ENCODE measurements at places on chromosomes 11 and 22.

GRCh38 chr11:68436985-68437926 is 23.3 kb upstream of the PPP6R3 start:
- DNase-seq = no peak

DNA sequence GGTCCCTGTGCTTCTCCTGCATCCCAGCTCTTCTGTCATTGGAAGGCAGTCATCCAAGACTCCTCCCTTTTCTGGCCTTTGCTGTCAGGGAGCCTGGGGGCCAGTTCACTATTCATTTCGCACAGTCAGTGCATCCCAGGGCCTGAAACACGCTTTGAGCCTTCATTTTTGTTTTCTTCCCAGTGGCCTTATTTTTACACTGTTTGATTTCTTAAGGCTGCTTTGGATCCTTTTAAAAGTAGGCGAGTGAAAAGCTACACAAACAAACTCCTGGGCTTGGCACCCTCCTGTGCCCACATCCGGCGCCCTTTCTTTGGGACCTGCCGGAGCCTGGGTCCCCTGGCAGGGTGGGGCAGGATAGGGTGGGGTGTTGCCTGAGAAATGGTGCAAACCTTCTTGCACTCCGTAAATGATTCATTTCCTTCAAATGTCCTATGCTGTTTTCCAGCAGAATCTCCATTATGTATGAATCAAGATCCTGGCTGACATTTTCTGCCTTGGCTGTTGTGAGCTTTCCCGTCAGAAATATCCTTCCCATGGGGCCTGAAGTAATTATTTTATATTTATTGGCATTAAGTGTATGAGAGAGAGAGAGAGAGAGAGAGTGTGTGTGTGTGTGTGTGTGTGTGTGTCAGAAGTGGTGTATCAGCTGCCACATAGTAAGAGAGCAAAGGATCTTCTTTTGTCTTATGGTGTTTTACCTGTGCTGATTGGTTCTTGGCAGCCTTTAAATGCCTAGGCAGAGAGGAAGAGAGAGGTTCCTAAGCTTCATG is 45.6 kb downstream of the BCR start:
- DNase-seq = no peak

GRCh38 chr11:7435176-7435575 is 50.1 kb upstream of the OLFML1 start:
- no peak for DNase-seq

DNA sequence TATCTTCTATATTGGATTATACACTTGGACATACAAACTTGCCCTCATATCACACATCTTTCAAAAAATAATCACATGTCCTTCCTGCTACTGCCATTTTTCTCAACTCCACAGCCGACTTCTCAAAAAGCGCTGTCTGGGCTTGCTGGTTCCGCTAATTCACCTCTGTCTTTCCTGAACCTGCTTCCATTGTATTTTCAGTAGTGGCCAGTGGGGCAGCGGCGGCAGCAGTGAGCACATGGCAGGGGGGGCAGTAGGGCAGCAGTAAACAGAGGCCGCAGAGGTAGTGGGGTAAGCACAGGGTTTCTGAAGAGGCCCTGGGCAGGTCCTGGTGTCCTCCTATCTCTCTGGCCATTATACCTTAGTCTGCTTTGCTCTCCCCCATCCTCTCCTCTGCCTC is 126.3 kb downstream of the RRAS2 start:
- no peak for DNase-seq

DNA sequence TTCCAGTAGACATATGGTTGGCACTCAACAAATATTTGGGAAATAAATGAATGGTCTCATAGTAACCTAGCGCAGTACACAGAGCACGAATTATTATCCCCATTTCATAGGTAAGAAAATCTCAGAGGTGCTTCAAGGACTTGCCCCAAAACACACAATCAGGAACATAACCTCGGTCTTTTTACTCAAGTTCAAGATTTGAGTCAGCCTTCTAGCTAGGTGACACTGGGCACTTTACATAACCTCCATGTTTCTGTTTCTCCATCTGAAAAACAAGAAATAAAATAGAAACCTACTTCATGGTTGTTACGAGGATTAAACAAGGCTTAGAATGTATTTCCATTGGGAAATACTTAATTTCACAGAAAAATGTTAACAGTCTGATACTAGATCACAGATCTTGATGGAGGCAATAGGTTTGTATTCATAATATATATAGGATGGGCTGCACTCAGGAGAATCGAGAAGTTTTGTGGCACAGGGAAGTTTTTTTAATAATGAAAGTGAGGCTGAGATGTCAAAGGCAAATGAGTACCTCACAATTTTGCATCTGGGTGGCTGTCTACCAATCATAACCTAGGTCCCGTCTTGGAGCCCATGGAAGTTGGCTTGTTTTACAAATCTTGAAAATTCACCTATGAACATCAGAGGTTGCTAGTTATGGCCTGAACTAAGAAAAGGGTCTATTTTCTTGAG is 147.4 kb upstream of the ZC3H12C start:
- DNase-seq = no peak

- DNase-seq = no peak
Observed at GRCh38 chr22:19674129-19674928, 40.0 kb upstream of the SEPTIN5 start.
